ENCODE measurements at places on chromosomes 13 and 19.

DNA sequence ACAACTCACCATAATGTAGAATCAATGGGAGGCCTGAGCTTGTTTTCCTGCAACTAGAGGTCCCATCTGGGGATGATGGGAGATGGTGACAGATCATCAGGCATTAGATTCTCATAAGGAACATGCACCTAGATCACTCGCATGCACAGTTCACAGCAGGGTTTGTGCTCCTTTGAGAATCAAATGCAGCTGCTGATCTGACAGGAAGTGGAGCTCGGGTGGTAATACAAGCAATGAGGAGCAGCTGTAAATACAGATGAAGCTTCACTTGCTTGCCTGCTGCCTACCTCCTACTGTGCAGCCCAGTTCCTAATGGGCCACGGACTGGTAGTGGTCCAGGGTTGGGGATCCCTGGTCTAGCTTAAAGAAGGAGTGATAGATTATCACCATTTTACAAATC is 33.0 kb downstream of the KPNA3 start:
- DNase-seq = no peak

DNA sequence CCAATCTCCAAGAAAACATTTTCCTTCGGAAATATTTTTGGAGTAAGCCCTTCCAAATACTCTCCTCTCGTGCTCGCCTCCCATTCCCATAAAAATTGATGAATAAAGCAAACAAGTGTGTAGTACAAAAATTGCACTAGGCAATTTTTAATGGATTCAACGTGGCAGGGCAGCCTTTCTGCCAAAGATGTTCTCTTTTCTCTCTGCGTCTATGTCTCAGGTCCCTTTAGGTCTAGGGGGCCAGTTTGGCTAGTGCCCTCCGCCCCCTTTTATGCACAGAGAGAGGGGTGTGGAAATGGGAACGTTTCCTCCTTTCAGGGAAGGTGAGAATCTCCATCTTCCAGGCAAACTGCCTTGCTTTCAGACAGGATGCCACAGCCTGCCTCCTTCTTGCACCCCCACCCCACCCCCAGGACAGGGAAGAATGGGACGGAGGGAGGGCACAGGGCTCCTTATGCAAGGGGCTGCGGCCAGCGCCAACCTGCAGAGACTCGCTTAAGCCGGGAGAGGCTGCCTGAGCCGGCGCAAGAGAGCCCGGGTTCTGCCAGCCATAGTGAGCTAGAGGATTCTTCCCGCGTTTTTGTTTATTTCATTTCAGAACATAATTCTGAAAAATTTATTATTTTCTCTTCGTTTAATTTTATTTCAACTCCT is 2.7 kb upstream of the ZIC2 start:
- DNase-seq = no peak

GRCh38 chr13:63351533-63351932 is 1935.9 kb upstream of the PCDH20 start:
- DNase-seq = no peak

DNA sequence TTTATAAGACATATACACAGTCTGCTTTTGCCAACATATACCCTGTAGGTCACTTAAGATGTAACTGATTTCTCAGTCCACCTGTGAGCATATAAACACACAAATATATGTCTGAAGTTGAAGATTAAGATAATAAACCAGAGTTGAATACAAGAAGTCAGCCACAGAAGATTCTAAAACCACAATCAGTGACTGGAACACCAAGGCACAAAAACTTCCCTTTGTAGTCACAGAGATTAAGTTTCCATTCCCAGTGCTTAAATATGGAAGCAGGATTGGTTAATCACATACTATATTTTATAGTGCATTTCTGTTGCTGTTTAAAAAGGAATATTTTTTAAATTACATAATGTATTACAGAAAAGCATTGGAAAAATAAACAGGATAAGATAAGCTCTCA is 39.9 kb downstream of the MTMR6 start:
- no peak for DNase-seq

DNA sequence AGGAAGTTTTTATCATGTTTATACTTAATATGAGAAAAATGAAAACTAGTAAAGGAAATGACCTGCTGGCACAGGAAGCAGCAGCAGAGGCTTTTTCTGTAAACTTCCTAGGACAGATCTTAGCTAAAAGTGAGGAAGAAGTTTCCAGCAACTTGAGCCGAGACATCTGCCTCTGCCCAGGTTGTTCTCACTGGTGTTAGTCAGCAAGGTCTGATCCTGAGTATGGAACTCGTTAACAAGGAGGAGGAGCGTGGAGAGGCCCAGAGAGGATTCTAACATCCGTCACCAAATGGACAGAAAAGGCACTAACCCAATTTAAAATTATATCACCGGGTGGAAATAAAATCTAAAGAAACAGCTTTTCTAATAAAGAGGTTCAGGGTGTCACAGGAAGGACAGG is 43.6 kb downstream of the PHF11 start:
- DNase-seq = no peak

DNA sequence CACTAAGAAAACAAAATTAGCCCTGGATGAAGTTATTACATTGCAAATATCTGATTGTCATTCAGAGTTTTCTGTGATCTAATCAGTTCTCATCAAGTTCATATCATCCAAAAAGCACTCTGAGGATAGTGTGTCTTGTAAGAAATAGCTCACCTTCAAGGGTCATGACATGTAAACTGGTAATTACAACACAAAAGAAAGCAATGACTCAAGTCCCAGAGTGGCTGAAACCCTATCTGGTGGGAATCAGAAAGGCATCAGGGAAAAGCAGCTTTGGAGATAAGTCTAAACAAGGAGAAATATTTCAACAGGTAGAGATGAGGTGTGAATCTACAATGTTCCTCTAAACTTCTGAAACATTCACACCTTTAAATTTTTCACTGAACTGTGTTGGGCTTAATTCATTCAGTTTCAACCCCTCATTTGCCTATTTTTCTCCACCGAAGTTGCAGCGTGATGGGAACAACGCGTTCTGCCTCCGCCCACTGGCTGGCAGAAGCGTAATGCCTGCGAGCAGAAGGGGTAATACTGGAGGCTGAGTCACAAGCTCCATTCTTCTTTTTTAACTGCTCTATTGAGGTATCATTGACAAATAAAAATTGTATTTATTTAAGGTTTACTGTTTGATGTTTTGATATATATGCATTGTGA is 155.2 kb upstream of the IPO5 start:
- DNase-seq = no peak

- DNase-seq = no peak
Measured at GRCh38 chr13:112060899-112061366, 6.0 kb upstream of the SOX1 start.

GRCh38 chr19:12194827-12195731 is 32.2 kb downstream of the ZNF136 start:
- peak; percentile 90 for DNase-seq

DNA sequence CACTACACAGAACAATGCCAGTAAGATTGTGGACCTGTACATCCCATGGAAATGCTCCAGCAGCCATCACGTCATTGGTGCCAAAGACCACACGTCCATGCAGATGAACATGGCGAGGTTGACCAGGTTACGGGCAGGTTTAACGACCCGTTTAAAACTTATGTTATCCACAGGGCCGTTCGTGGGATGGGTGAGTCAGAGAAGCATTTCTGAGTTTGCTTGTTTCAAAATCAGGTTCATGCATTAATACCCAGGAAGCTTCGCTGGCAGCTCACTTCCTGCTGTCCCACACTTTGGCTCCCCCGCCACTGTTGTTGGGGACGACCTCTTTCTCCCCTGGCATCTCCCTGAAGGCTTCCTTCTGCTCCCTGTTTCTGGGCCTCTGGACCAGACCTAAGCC is 194.1 kb downstream of the USP12 start:
- DNase-seq = no peak

- DNase-seq = no peak
Measured at GRCh38 chr19:39941151-39941550, 6.7 kb upstream of the FCGBP start.

DNA sequence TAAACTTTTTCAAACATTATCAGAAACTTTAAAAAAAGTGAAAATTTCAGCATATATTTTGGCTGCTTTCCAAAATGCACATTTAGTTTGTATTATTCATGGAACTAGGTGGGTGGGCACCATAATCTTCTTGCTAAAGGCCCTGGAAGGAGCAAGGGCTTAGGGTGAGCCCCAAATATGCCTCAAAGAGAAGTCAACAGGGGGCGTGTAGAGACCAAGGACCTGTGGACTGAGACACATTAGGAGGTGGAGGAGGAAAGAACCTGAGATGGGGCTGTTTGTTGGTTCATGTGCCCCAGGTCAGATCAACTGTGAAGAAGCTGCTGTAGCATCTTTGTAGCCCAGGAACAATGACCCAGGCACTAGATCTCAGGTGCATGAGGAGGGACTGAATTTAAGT is 79.6 kb upstream of the OLFM4 start:
- DNase-seq = no peak
